ENCODE measurements at places on chromosomes 7 and 10. TPM values are rescaled to one million over a fixed set of nuclear protein-coding genes. Genes with fewer than 3 reads are reported as not detected.

Gene UPK3BL2
- polyA plus RNA-seq: 9.0 TPM

Gene AKR1C4
- not detected for polyA plus RNA-seq

Gene SKIDA1
- 3.7 TPM for polyA plus RNA-seq

Gene MAGI2
- polyA plus RNA-seq: 19.3 TPM

Gene TMEM209
- 14.6 TPM for polyA plus RNA-seq

Gene CACNB2
- polyA plus RNA-seq: 14.3 TPM

Gene AHR
- 3.2 TPM for polyA plus RNA-seq

Gene TMEM26
- 0.24 TPM for polyA plus RNA-seq

Gene OR2A1
- polyA plus RNA-seq: not detected

Gene UNC5B
- 2.0 TPM for polyA plus RNA-seq

Gene CCL26
- not detected for polyA plus RNA-seq

Gene KIAA1549
- 14.8 TPM for polyA plus RNA-seq

Gene HMX2
- not detected for polyA plus RNA-seq

Gene SLC16A12
- polyA plus RNA-seq: not detected

Gene SEC23IP
- 13.8 TPM for polyA plus RNA-seq

Gene ANKRD30A
- polyA plus RNA-seq: not detected

Gene OR2A5
- polyA plus RNA-seq: not detected

Gene FIGNL1
- 32.8 TPM for polyA plus RNA-seq

Gene IRF5
- polyA plus RNA-seq: not detected

Gene GIMAP6
- polyA plus RNA-seq: not detected

Gene FAM237B
- not detected for polyA plus RNA-seq

Gene TEX47
- not detected for polyA plus RNA-seq

Gene SPDYE8
- polyA plus RNA-seq: 0.63 TPM

Gene HOXA6
- not detected for polyA plus RNA-seq

Gene TCAF2
- polyA plus RNA-seq: 0.28 TPM

Gene CPA2
- polyA plus RNA-seq: 0.41 TPM

Gene TRIP6
- 2.1 TPM for polyA plus RNA-seq

Gene ANLN
- polyA plus RNA-seq: 4.2 TPM

Gene TMEM139
- polyA plus RNA-seq: not detected

Gene ZNF804B
- polyA plus RNA-seq: 0.37 TPM

Gene OR6V1
- polyA plus RNA-seq: not detected

Gene SLC13A4
- 1.4 TPM for polyA plus RNA-seq

Gene TAS2R4
- polyA plus RNA-seq: 2.3 TPM

Data from neural cell (in vitro differentiated cells).